ENCODE measurements at places on chromosomes 12 and 14. TPM values are rescaled to one million over a fixed set of nuclear protein-coding genes. Genes with fewer than 3 reads are reported as not detected.

- peaks cover 45% of the 10 kb centered on the region for H3K4me1 ChIP-seq
- H3K36me3 ChIP-seq = no peaks in the 10 kb centered on the region
- H3K27me3 ChIP-seq = no peaks in the 10 kb centered on the region
- no peak overlapping the region for H3K27ac ChIP-seq
- H3K4me3 ChIP-seq = no peak overlapping the region
Measured at GRCh38 chr14:100828031-100828769, 2.3 kb downstream of the MEG3 start.

GRCh38 chr14:55129428-55130195 is 560 bp downstream of the LGALS3 start:
- DNase-seq = peak; percentile 29
- 0 out of 3 replicates have a peak, but pooled peaks cover 3% of the 10 kb centered on the region for H3K36me3 ChIP-seq
- peaks cover 32% of the 10 kb centered on the region for H3K4me1 ChIP-seq

DNA sequence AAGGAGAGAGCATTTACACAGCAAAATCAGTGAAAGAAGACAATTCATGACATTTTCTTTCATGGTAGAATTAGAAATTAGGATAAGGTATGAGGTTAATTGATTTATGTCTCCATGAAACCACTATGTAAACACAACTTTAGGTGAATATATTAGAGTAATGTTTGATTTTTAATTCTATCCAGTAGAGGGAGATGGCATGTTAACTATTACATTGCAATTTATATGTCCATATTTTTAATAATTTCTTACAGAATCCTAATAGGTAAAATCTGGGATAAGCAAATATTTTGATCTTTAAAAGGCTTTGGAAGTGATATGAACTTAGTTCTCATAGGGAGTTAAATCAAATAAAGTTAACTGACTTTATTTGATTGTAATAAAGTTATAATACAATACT is 373.4 kb upstream of the PDE3A start:
- no peak overlapping the region for H3K27ac ChIP-seq
- no peak for DNase-seq
- H3K4me1 ChIP-seq = no peaks in the 10 kb centered on the region
- H3K36me3 ChIP-seq = no peaks in the 10 kb centered on the region

- H3K4me1 ChIP-seq = no peaks in the 10 kb centered on the region
- no peak overlapping the region for H3K27ac ChIP-seq
- H3K4me3 ChIP-seq = no peak overlapping the region
- H3K27me3 ChIP-seq = no peaks in the 10 kb centered on the region
- H3K36me3 ChIP-seq = no peaks in the 10 kb centered on the region
Measured at GRCh38 chr14:28412077-28412476, 354.5 kb upstream of the FOXG1 start.

DNA sequence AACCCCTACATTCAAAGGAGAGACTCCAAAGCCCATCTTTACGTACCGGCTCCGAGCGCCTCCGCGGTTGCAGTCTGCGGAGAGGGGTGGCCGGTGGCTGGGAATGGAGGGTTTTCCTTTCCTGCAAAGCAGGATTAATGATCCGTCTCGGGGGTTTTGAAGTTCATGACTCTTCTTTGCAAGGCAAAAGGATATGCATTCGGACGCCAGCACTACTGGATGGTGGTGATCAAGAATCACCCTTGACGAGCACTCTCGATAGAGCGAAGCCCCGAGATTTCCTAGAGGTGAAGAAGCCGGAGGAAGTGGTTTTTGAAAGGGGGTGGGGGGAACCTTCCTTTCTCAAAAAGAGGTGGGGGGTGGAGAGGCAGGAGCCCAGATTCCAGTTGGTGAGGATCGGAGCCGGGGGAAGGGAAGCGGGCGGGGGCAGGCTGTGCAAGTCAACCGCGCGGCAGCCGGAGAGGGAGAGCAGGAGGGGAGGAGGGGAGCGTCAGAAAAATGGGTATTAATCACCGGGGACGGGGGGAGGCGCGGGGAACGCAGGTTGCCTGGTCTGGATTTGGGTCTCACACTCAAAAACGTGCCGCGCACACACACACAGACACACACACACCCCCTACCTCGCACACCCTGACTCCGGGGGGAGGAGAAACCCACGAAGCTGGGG is at the start of gene GRIN2B:
TSS of gene GRIN2B (minus strand) at position 307 of the 667 bp plus-strand sequence. CDS start 115,394 bp downstream, outside the sequence.
- H3K36me3 ChIP-seq = no peaks in the 10 kb centered on the region
- no peak within 1 kb of the TSS for H3K4me3 ChIP-seq
- H3K27ac ChIP-seq = no peak within 1 kb of the TSS
- H3K27me3 ChIP-seq = peaks cover 22% of the 10 kb centered on the region
- no peak for DNase-seq
- H3K4me1 ChIP-seq = no peaks in the 10 kb centered on the region

DNA sequence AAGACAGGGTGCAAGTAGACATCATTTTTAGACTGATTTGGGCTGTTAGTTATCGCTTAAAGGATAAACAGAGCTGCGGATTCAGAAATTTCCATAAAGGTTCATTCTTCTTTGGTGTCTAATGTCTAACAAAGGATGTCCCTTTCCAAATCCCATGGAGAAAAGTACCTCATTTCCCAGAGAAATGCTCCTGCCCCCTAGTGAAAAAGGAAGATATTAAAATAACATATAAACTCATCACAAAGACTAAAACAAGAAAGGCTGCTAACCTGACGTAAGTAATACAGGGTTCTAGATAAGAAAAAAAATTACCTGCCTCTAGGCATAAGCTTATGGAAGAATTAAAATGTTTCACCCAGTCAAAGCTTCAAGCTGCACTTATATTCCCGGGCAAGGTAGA is 22.8 kb downstream of the ARMH4 start:
- H3K4me1 ChIP-seq = no peaks in the 10 kb centered on the region
- no peak for DNase-seq
- no peak overlapping the region for H3K4me3 ChIP-seq
- H3K27ac ChIP-seq = no peak overlapping the region
- no peaks in the 10 kb centered on the region for H3K36me3 ChIP-seq

DNA sequence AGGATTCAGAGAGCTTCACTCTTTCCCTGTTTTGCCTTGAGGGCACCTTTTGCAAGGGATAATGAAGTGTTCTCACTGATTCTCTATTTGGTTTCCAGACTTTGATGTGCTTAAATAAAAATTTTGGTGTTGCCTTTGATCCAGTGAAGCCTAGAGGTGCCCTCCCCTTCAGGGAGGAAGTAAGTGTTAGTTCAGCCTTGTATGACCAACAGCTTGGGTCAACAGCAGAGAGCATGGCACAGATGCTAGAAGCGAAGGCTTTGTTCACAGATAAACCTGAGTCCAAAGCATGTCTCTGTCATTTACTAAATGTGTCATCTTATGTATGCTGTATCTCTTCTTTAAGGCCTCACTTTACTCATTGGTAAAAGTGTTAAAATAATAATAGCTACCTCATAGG is 52.8 kb upstream of the STXBP6 start:
- no peaks in the 10 kb centered on the region for H3K27me3 ChIP-seq
- H3K4me3 ChIP-seq = no peak overlapping the region
- peak; percentile 75 for DNase-seq
- peaks cover 9% of the 10 kb centered on the region for H3K4me1 ChIP-seq

DNA sequence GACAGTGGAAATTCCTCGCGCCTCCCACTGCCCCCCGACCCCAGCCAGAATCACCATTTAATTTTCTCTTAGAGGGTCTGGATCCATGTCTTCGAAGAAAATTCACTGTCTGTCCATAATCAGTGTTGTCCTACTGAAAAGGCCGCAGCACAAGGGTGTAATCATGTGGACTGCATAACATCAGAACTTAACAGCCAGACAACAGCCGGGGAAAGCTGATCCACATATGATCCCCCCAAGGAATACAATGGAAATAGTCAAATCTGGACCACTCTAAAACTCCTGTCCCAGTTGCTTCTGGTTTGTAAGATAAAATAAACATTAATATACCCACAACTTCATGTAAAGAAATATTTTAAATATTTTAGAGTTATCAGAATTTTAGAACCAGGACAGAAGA is 177.5 kb downstream of the SSPN start:
- no peak overlapping the region for H3K4me3 ChIP-seq
- H3K27me3 ChIP-seq = no peaks in the 10 kb centered on the region
- H3K36me3 ChIP-seq = peaks cover 3% of the 10 kb centered on the region
- H3K27ac ChIP-seq = no peak overlapping the region
- DNase-seq = no peak

GRCh38 chr12:19052689-19053088 is 76.8 kb upstream of the PLEKHA5 start:
- no peaks in the 10 kb centered on the region for H3K4me1 ChIP-seq
- no peak overlapping the region for H3K27ac ChIP-seq
- H3K27me3 ChIP-seq = no peaks in the 10 kb centered on the region

DNA sequence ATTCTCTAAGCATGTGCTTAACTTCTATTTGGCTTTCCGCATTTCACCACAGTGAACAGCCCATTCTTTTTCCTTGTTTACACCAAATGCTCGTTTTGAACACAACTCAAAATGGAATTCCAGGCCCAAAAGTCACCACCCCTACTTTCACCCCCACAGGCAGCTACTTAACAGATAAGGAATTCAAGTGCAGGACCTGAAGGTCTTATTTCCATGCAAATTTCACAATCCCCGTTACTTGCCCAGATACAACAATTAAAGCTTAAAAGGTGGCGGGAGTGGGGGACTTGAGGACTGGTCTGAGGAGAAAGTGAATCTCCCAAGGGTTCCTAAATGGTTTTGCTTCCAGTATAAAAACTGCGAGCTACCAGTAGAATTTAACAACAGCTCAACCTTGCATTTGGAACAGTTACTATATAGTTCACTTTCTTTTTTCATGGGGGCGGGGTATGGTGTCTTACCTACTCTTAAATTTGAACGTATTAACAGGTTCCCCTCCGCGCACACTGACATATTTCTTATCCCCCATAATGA is 3.7 kb downstream of the USP44 start:
- no peak overlapping the region for H3K4me3 ChIP-seq
- no peak for DNase-seq
- H3K27me3 ChIP-seq = no peaks in the 10 kb centered on the region
- no peaks in the 10 kb centered on the region for H3K36me3 ChIP-seq
- no peaks in the 10 kb centered on the region for H3K4me1 ChIP-seq
- H3K27ac ChIP-seq = no peak overlapping the region

GRCh38 chr14:26286081-26286912 is 311.5 kb downstream of the NOVA1 start:
- no peaks in the 10 kb centered on the region for H3K4me1 ChIP-seq
- H3K27ac ChIP-seq = no peak overlapping the region
- no peaks in the 10 kb centered on the region for H3K27me3 ChIP-seq
- H3K4me3 ChIP-seq = no peak overlapping the region
- H3K36me3 ChIP-seq = no peaks in the 10 kb centered on the region

TGM1 gene
- total RNA-seq = 3.2 TPM

CPM gene
- total RNA-seq = not detected

FAM90A1 gene
- total RNA-seq = not detected

PAPLN gene
- not detected for total RNA-seq

CD69 gene
- total RNA-seq = not detected

CD163L1 gene
- total RNA-seq = 6.8 TPM

All from HepG2 (cell line).